Activated CD8-positive, alpha-beta T cell treated with anti-CD3 and anti-CD28 coated beads, Interleukin-2, amount 10 ng/mL, durations not matched to agents 7 days and 5 days (primary cell): ENCODE measurements at places on chromosomes 5 and 9. TPM values are rescaled to one million over a fixed set of nuclear protein-coding genes. Genes with fewer than 3 reads are reported as not detected.

Gene TNFSF15
- total RNA-seq = 1.1 TPM

Gene SLC6A18
- not detected for total RNA-seq

Gene RHOBTB3
- 0.32 TPM for total RNA-seq

Gene PTGS1
- total RNA-seq = 0.37 TPM

Gene GRXCR2
- not detected for total RNA-seq

Gene SCGB3A1
- total RNA-seq = not detected

Gene PAPPA
- total RNA-seq = not detected

Gene ARL10
- total RNA-seq = 8.6 TPM

Gene SYNPO
- total RNA-seq = 0.10 TPM

Gene C9orf50
- not detected for total RNA-seq

Gene LCN9
- total RNA-seq = not detected

Gene PTPRD
- total RNA-seq = not detected

Gene NCS1
- total RNA-seq = 3.3 TPM

Gene STOML2
- 130 TPM for total RNA-seq

Gene SIT1
- 220 TPM for total RNA-seq

Gene FAM53C
- total RNA-seq = 29.9 TPM

Gene CNTNAP3
- not detected for total RNA-seq

Gene TAF11L11
- total RNA-seq = not detected

Gene PCDHB11
- not detected for total RNA-seq

Gene SOX30
- total RNA-seq = 0.10 TPM

Gene APBA1
- 0.13 TPM for total RNA-seq

Gene CWC27
- 23.7 TPM for total RNA-seq

Gene ANKRD55
- total RNA-seq = 0.37 TPM

Gene NPM1
- 1,308 TPM for total RNA-seq

Gene TAF9
- total RNA-seq = 52.0 TPM

Gene KCTD16
- total RNA-seq = not detected

Gene GNA14
- total RNA-seq = not detected

Gene SLC45A2
- total RNA-seq = 0.34 TPM

Gene ACOT12
- total RNA-seq = not detected

Gene DOCK2
- 318 TPM for total RNA-seq

Gene SOHLH1
- total RNA-seq = not detected

Gene PRLR
- total RNA-seq = not detected

Gene SPATA31D4
- not detected for total RNA-seq

Gene KLF4
- total RNA-seq = 1.9 TPM

Gene IGFBPL1
- total RNA-seq = not detected

Gene C5orf52
- total RNA-seq = not detected

Gene FOXE1
- not detected for total RNA-seq

Gene FOXD4L4
- total RNA-seq = 0.18 TPM

Gene CCDC152
- total RNA-seq = 6.5 TPM

Gene VDAC1
- total RNA-seq = 250 TPM

Gene ARPC5L
- total RNA-seq = 82.0 TPM

Gene HSD17B3
- total RNA-seq = not detected

Gene GFRA3
- 0.18 TPM for total RNA-seq

Gene C5orf58
- total RNA-seq = not detected

Gene IL3
- total RNA-seq = not detected

Gene ORM2
- total RNA-seq = not detected

Gene SLC36A2
- not detected for total RNA-seq

Gene CDX1
- not detected for total RNA-seq

Gene NUTM2F
- not detected for total RNA-seq

Gene SPACA9
- 6.0 TPM for total RNA-seq

Gene EIF4EBP3
- total RNA-seq = 7.4 TPM

Gene PCDHB6
- not detected for total RNA-seq

Gene HMHB1
- total RNA-seq = not detected

Gene PCDHGB4
- not detected for total RNA-seq

Gene FRRS1L
- not detected for total RNA-seq

Gene CPLANE1
- 7.2 TPM for total RNA-seq
